ENCODE measurements at places on chromosomes 1 and 21. TPM values are rescaled to one million over a fixed set of nuclear protein-coding genes. Genes with fewer than 3 reads are reported as not detected.

The PRDM16 gene
- total RNA-seq: 6.0 TPM

The SLAMF8 gene
- 0.48 TPM for total RNA-seq

The MSH4 gene
- 0.25 TPM for total RNA-seq

The PGBD2 gene
- 9.0 TPM for total RNA-seq

The AVPR1B gene
- not detected for total RNA-seq

The SWT1 gene
- 5.6 TPM for total RNA-seq

The MANEAL gene
- 0.91 TPM for total RNA-seq

The CD52 gene
- 1,791 TPM for total RNA-seq

The MYOM3 gene
- not detected for total RNA-seq

The AMY1B gene
- not detected for total RNA-seq

The RHD gene
- total RNA-seq: not detected

The CTH gene
- total RNA-seq: 1.5 TPM

The TAS1R1 gene
- total RNA-seq: not detected

The FAM89A gene
- 8.6 TPM for total RNA-seq

The RBM11 gene
- 0.55 TPM for total RNA-seq

The MYCL gene
- total RNA-seq: 0.29 TPM

The CALML6 gene
- total RNA-seq: 0.46 TPM

The CCDC28B gene
- total RNA-seq: 37.7 TPM

The GPR37L1 gene
- not detected for total RNA-seq

The ILDR2 gene
- total RNA-seq: 5.4 TPM

The PLA2G2D gene
- total RNA-seq: not detected

The ORC1 gene
- 21.6 TPM for total RNA-seq

The TEX38 gene
- not detected for total RNA-seq

The ATP6V1G3 gene
- total RNA-seq: not detected

The CDC20 gene
- total RNA-seq: 87.0 TPM

The SPOCD1 gene
- not detected for total RNA-seq

The PAQR6 gene
- total RNA-seq: 5.0 TPM

The KIF21B gene
- 109 TPM for total RNA-seq

The LCE1B gene
- total RNA-seq: not detected

The AGMAT gene
- 15.7 TPM for total RNA-seq

The OLIG2 gene
- total RNA-seq: not detected

The MYOC gene
- total RNA-seq: not detected

The CDK18 gene
- 1.6 TPM for total RNA-seq

The DNTTIP2 gene
- 52.6 TPM for total RNA-seq

The F3 gene
- not detected for total RNA-seq

The GJA5 gene
- not detected for total RNA-seq

The GJA8 gene
- total RNA-seq: not detected

The NBPF8 gene
- 63.4 TPM for total RNA-seq

The TRIM67 gene
- total RNA-seq: not detected

The CRYAA gene
- not detected for total RNA-seq

The TMEM269 gene
- 0.26 TPM for total RNA-seq

The PTPN22 gene
- 66.0 TPM for total RNA-seq

The CACNA1E gene
- total RNA-seq: 0.05 TPM

The PPOX gene
- 39.2 TPM for total RNA-seq

The CD1D gene
- total RNA-seq: not detected

The ZBTB8B gene
- not detected for total RNA-seq

The LINGO4 gene
- total RNA-seq: 0.10 TPM

Data from activated naive CD4-positive, alpha-beta T cell treated with anti-CD3 and anti-CD28 coated beads, Interleukin-2, amount 10 ng/mL, durations not matched to agents 5 hours and 36 hours (primary cell).